ENCODE measurements at places on chromosomes 7 and 10.

DNA sequence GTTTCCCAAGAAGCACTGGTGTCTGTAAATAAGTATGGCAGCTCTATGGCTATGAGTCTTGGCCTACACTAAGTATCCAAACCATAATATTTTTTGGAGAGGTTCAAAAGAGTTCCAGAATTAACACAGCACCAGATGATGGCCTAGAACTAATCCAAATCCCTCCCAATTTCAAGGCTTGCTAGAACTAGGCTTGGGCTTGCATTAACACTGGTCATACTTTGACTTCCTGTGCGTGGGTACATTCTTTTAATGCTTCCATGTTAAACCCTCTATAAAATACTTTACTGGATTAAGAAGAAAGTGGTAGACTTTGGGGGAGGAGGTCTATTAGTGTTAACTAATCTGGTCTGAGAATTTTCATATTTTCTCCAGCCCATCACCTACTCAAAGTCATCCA is 3.1 kb downstream of the AASS start:
- no peak for DNase-seq

- DNase-seq: no peak
Observed at GRCh38 chr10:131858118-131858515, 42.7 kb upstream of the PPP2R2D start.

GRCh38 chr7:50860174-50860573 is 77.5 kb upstream of the GRB10 start:
- no peak for DNase-seq

GRCh38 chr7:138916275-138916674 is 64.9 kb downstream of the KIAA1549 start:
- DNase-seq: no peak

GRCh38 chr7:106819546-106819945 is 45.5 kb upstream of the PIK3CG start:
- no peak for DNase-seq

GRCh38 chr7:87797798-87798403 is 78.3 kb downstream of the SLC25A40 start:
- DNase-seq: no peak

DNA sequence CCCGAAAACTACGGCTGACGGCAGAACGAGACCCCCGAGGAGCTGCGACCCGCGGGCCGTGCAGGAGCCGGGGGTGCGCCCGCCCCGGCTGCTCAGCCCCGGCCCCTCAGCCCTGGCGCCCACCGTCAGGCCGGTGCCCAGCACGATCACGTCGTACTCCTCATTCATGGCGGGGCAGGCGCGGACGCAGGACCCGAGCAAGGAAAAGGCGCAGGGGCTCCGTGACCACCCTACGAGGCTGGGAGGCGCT is 218 bp downstream of the GDI2 start:
- no peak for DNase-seq

- no peak for DNase-seq
Observed at GRCh38 chr7:4014346-4015050, 667.6 kb upstream of the FOXK1 start.

GRCh38 chr7:75758491-75758890 is 13.5 kb downstream of the CCL26 start:
- DNase-seq: no peak

Measured in CD4-positive, alpha-beta T cell treated with Interleukin-17A for 4 hours (primary cell).